ENCODE measurements at places on chromosomes 6 and 20.

DNA sequence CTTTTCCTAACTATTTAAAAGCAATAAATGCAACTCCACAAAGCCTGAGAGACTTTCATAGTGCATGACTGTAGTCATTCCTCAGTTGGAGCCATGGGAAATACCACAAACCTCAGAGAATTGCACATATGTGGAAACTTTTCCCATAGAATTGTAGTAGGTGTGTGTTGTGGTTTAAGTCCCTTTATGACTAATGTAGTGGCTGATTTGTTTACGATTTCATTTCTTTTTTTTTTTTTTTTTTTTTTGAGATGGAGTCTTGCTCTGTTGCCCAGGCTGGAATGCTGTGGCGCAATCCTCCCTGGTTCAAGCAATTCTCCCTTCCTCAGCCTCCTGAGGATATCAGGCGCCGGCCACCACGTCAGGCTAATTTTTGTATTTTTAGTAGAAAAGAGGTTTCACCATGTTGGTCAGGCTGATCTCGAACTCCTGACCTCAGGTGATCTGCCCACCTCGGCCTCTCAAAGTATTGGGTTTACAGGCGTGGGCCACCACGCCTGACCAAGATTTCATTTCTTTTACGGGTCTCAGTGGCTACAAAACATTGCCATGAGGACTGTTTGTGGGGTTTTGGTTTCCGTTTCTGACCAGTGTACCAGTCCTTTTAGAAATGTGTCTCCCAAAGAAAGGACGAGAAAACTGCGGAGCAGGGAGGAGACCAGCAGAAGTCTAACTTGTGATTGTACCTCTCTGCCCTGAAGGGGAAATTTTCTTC, 212.1 kb upstream of the MARCKS start:
- DNase-seq = no peak

- no peak for DNase-seq
These were observed 59.8 kb downstream of the IGF2R start for GRCh38 chr6:160028487-160029275.

DNA sequence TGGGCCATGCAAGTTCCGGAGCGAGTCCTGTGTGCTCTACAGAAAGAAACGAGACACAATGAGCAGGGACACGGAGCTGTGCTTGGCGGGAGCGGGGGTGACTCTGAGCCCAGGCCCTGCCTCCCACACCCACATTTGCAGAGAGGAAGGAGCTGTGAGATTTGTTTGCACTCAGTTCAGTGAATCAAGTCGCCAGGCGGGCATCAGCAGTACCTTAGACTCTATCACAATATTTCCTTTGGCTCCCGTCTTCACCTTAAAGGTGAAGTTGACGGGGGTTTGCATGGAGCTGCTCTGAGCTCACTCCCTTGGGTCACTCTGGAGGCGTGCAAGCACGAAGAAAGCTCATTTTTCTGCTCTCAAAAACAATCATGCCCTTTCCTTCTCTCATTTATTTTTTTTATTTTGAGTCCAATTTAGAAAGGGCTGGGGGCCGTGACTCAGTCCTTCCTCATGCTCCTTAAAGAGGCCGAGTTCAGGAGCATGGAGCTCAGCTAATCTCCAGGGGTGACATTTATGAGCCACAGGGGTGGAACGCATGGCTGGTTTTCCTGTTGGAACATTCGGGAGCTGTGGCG, 188.2 kb downstream of the NFATC2 start:
- DNase-seq = no peak

DNA sequence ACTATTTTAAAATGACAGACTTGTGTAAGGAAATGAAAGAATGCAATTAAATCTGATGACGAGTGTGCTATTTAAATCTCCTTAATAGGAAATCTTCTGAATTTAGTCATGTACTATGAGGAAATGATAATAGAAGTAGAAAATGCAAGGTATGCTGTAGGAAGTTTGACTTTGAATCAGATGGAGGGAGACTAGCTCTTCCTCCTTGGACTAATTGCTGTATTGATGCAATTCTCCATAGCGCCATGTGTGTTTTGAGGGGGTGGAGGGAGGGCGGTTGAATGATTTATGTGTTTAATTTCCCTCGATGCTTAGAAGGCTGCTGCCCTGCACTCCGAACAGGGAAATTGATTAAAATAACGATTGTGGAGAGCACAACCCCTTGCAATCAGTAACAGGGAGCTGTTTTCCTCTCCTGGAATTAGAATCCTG, 214.4 kb upstream of the PRND start:
- DNase-seq = no peak

- DNase-seq = no peak
These were observed 853 bp downstream of the SLC22A3 start for GRCh38 chr6:160349020-160349441.
